PC-9 (cell line): ENCODE measurements at places on chromosomes 2 and 18.

DNA sequence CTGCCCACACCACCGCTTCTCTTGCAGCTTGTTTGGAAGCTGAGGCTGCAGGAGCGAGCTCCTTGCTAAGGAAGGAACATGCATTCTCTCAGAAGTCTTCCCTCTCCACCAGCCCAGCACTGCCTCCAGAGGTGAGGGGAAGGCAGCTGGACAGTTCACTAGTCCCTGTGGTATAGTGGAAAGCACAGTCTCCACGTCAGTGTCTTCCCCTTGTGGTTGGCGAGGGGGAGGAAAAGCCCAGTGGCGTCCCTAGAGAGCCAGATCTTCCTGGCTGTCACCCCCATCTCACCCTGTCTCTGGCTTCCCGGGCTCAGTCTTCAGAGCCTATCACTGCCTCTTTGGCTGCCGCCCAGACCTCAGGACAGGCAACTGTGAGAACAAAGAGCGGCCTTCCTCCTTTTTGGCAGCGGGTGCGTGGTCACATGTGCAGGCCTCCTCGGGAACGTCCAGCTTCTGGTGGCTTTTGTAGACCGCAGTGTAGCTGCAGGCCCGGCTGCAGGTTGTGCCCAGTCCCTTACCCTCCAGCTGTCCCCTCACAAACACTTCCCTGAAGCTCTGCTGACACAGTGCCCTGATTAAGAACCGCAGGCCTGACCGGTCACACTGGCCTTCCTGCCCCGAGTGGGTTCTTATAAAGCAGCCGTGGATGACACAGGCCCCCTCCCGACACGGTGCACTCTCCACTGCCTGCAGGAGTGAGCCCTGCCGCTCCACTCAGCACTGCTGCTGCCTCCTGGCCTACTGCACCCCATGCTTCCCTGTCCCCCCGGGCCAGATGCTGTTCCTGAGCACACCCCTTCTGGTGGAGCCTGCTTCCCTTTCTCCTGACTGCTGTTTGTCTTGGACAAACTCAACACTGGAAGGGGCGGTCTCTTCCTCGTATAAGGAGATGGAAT is 90.9 kb downstream of the RNF144A start:
- DNase-seq, result peak; percentile 29
- H3K27ac ChIP-seq, result no peak overlapping the region
- no peaks in the 10 kb centered on the region for H3K27me3 ChIP-seq
- H3K36me3 ChIP-seq, result no peaks in the 10 kb centered on the region
- no peak overlapping the region for H3K4me3 ChIP-seq
- H3K4me1 ChIP-seq, result no peaks in the 10 kb centered on the region

- no peaks in the 10 kb centered on the region for H3K36me3 ChIP-seq
- no peaks in the 10 kb centered on the region for H3K4me1 ChIP-seq
- no peak for DNase-seq
- H3K27me3 ChIP-seq, result no peaks in the 10 kb centered on the region
Observed at GRCh38 chr18:51399491-51400122, 202.1 kb upstream of the MEX3C start.

- H3K36me3 ChIP-seq, result no peaks in the 10 kb centered on the region
- H3K4me1 ChIP-seq, result no peaks in the 10 kb centered on the region
- no peak for DNase-seq
- H3K4me3 ChIP-seq, result no peak overlapping the region
- no peak overlapping the region for H3K27ac ChIP-seq
- H3K27me3 ChIP-seq, result no peaks in the 10 kb centered on the region
Observed at GRCh38 chr2:23589739-23590138, 204.8 kb downstream of the KLHL29 start.

- DNase-seq, result no peak
- no peak overlapping the region for H3K27ac ChIP-seq
- H3K27me3 ChIP-seq, result no peaks in the 10 kb centered on the region
- no peaks in the 10 kb centered on the region for H3K36me3 ChIP-seq
- no peaks in the 10 kb centered on the region for H3K4me1 ChIP-seq
Observed at GRCh38 chr18:56770097-56770496, 118.9 kb downstream of the WDR7 start.

GRCh38 chr18:63994783-63995399 is 25.0 kb downstream of the SERPINB8 start:
- DNase-seq, result no peak
- no peak overlapping the region for H3K27ac ChIP-seq
- H3K4me1 ChIP-seq, result no peaks in the 10 kb centered on the region
- H3K36me3 ChIP-seq, result no peaks in the 10 kb centered on the region

DNA sequence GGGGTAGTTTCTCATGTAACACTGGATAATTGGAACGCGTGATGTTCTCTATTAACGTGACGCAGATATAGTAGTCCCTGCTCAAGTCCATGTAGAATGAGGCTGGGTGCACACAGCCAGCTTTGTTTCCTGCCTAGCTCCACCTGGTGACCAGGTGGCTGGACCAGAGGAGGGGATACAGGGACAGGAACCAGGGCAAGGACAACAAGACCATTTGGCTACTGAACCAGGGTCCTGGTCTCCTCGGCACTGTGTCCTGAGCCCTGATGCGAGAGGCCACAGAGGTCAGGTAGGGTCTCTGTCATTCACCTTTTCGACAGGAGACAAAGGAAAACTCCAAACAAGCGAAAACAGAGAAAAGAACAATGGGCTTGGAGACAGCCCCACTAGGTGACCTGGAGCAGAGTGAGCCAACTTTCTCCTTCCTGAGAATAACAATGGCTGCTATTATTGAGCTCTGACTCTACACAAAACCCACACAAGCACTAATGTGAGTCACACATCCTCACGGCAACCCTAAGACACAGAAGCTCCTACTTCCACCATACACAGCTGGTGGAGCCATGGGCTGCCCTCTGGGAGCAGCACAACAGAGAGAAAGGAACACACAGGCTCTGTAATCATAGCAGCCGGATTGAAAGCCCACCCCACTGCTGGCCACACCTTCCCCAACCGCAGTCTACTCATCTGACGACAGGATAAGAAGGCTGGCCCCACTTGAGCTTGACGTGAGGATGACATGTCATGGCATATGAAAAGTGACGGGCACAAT is 67.3 kb upstream of the TEX51 start:
- no peak overlapping the region for H3K4me3 ChIP-seq
- no peaks in the 10 kb centered on the region for H3K36me3 ChIP-seq
- no peak for DNase-seq
- H3K27me3 ChIP-seq, result peaks cover 90% of the 10 kb centered on the region

DNA sequence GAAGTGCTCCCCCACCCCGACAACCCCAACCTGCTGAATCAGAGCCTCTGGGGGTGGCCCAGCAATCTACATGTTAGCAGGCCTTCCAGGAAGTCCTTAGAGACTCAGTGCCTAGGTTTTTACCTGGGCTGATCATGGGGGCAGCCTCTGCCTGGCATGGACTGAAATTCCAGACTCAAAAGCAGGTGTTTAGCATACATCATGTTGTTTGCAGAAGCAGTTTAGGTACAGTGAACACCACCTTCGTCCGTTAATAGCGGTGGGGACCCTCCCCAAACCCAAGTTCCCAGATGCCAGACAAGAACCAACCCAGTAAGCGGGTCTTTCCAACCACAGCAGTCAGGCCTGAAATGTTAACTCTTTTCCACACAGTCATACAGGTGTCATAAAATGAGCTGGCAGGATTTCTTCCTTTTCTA is 26.4 kb upstream of the GALR1 start:
- no peaks in the 10 kb centered on the region for H3K36me3 ChIP-seq
- no peak overlapping the region for H3K4me3 ChIP-seq
- DNase-seq, result no peak

DNA sequence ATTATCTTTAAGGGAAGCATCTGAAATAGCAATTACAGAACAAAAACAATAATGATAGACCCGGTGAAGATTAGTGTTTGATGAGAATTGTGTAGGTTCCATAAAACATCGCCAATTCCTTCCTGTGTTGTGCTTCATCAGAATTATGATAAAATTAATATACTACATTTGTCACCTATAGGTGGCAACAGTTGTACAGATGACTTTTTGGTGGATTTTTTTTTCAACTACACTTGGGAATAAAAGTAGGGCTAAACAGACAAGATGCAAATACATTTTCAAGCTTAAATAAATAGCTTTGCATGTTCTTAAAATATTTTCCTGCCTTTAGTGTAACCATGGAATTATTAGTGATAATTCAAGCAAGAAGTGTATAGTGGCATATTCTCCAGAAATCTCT is 7.0 kb upstream of the LYPD1 start:
- no peaks in the 10 kb centered on the region for H3K36me3 ChIP-seq
- H3K27me3 ChIP-seq, result no peaks in the 10 kb centered on the region
- H3K4me1 ChIP-seq, result peaks cover 8% of the 10 kb centered on the region
- no peak for DNase-seq

DNA sequence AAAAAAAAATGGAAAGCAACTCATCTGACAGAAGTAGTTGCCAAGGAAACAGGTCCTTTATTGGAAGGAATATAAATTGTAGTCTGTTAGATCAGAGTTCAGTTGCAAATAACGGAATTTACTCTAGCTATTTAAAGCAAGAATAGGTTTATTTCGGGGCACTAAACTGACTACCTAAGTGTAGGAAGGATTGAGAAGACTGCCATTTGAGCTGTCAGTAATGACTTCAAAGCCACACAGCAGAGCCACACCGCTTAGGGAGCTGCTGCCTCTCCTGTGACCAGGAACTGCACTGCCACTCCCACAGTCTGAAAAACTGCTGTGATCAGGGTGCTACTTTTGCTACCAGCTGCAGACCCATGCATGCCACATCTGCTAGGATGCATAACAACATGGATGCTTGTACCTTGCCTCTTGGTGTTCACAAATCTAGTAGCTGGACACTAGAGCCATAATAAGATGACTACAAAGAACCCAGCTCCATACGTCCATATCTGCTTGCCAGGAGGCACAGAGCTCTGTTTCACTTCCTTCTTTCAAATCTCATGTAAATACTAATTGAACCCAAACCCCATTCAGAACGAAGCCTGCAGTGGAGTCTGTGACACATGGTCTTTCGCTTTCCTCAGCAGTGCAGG is 2.2 kb downstream of the DSG2 start:
- H3K36me3 ChIP-seq, result no peaks in the 10 kb centered on the region
- H3K27ac ChIP-seq, result no peak overlapping the region
- no peaks in the 10 kb centered on the region for H3K27me3 ChIP-seq
- peaks cover 12% of the 10 kb centered on the region for H3K4me1 ChIP-seq
- H3K4me3 ChIP-seq, result no peak overlapping the region
- DNase-seq, result no peak

DNA sequence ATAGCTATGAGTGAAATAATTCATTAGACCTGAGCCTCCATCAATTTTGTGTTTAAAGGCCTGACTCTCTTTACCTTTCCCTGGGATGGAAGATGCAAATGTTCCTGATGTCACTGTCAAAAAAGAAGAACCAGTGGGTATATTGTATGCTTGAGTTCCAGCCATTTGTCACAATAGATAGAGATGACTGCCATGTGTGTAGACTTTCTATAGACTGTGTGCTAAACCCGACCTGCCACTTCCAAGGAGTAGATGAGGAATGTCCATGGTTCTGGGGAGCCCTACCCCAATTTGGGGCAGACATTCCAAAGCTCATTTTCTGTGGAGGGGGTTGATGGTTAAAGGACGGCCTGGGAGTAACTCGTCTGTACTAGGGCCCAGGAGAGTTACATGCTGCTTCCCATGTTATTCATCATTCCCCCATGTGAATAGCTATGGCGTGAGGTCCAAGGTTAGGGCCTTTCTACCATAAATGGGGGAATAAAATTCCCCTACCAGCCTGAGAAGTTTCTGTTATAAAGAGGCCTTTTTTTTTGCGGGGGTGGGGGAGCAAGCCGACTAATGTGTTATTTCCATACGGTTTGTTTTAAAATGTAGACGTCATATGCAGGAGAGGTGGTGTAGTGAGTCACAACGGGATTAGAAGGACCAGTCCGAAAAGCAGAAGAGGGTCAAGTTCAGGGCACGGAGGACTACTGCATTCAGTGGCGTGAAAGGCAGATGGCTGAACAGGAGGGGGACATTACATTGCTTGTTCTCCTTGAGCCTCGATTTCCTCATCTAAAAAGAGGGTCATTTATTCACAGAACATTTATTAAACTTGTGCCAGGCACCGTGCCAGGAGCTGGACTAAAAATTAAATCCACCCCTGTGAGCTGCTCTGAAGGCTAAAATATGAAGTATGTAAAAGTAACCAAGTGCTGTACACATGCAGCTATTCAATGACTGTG is 24.0 kb downstream of the IL1B start:
- H3K4me1 ChIP-seq, result no peaks in the 10 kb centered on the region
- DNase-seq, result no peak
- no peak overlapping the region for H3K27ac ChIP-seq
- no peaks in the 10 kb centered on the region for H3K27me3 ChIP-seq
- no peaks in the 10 kb centered on the region for H3K36me3 ChIP-seq

GRCh38 chr2:239908308-239908707 is 116.8 kb downstream of the NDUFA10 start:
- no peak overlapping the region for H3K27ac ChIP-seq
- no peak for DNase-seq
- H3K27me3 ChIP-seq, result peaks cover 68% of the 10 kb centered on the region
- H3K4me3 ChIP-seq, result no peak overlapping the region
- H3K4me1 ChIP-seq, result no peaks in the 10 kb centered on the region
- H3K36me3 ChIP-seq, result no peaks in the 10 kb centered on the region

- H3K36me3 ChIP-seq, result no peaks in the 10 kb centered on the region
- H3K4me3 ChIP-seq, result no peak overlapping the region
- no peak for DNase-seq
- 0 out of 2 replicates have a peak, but pooled peaks cover 3% of the 10 kb centered on the region for H3K27me3 ChIP-seq
- no peak overlapping the region for H3K27ac ChIP-seq
Observed at GRCh38 chr2:23077596-23077995, 307.4 kb upstream of the KLHL29 start.

GRCh38 chr2:112566104-112566503 is 18.3 kb upstream of the CHCHD5 start:
- DNase-seq, result no peak
- no peak overlapping the region for H3K4me3 ChIP-seq
- no peaks in the 10 kb centered on the region for H3K27me3 ChIP-seq

- no peaks in the 10 kb centered on the region for H3K4me1 ChIP-seq
- H3K4me3 ChIP-seq, result no peak overlapping the region
- H3K27me3 ChIP-seq, result no peaks in the 10 kb centered on the region
- 0 out of 2 replicates have a peak, but pooled peaks cover 6% of the 10 kb centered on the region for H3K36me3 ChIP-seq
Observed at GRCh38 chr2:46002507-46002883, 294.7 kb upstream of the EPAS1 start.

- H3K36me3 ChIP-seq, result peaks cover 5% of the 10 kb centered on the region; the same call in 1 of the 2 replicates
- H3K27me3 ChIP-seq, result no peaks in the 10 kb centered on the region
- peaks cover 14% of the 10 kb centered on the region for H3K4me1 ChIP-seq
- DNase-seq, result no peak
Observed at GRCh38 chr18:9340472-9340871, 5.9 kb downstream of the TWSG1 start.

DNA sequence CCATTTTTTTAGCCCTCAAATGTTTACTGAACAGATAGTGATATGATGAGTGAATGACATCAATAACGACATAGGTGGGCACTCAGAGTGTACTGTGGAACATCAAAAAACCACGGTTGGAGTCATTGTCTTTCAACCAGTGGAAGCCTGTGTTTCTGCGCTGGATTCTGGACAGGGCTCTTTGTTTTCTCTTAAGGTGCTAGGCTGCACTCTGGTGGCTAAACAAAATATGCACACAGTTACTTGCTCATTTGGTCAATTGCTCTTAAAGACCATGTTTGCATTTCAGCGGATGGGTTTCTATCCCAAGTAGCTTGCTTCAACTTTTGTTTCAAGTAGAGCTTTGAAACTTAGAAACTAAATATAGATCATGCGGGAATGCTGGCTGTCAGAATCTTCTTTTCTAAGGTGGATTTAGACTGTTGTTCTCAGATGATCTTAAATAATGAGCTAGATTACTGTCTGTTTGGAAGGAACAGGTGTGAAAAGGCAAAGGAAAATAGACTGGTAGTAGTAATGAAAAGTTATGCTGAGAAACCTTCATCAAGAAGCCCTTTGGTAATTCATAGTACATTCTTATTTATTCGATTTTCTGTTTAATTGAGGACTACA is 48.5 kb upstream of the LYPD6B start:
- no peaks in the 10 kb centered on the region for H3K36me3 ChIP-seq
- H3K4me1 ChIP-seq, result no peaks in the 10 kb centered on the region
- no peak overlapping the region for H3K4me3 ChIP-seq
- H3K27me3 ChIP-seq, result no peaks in the 10 kb centered on the region
- no peak overlapping the region for H3K27ac ChIP-seq
